ENCODE measurements at places on chromosomes 3 and 15.

DNA sequence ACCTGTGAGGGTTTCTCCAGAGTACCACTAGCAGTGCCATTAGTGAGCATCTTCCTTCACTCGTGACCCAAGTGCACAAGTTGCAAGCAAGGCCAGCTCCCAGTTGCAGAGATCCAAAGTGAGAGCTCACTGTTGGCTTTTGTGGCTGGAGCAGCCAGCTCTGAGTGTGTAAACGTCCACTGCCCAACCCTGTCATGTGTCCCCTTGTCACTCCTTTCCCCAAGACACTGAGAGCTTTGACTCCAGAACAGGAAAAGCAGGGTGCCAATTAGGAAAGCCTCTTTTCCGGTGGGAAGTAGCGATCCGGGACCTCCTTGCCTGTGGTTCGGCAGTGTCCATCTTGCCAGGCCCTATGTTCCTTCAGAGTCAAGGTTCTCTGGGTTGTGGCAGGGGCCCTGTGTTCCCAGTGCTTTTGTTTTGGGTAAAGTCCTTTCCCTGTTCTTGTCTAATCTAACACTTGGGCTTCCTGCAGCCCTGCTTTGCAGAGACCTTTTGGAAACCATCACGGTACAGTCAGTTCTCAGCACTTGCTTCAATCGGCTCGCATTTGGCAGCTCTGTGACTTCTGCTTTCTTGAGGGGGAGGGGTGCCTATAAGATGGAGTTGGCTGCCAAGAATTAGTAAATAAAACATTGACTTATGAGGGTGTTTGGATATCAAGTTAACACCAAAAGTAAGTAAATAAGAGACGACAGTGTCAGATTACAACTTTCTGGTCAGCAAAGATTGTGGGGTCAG is 90.5 kb downstream of the DNASE1L3 start:
- peak; percentile 60 for DNase-seq

GRCh38 chr15:29770796-29771195 is 51.5 kb downstream of the TJP1 start:
- no peak for DNase-seq

- no peak for DNase-seq
Measured at GRCh38 chr3:193730511-193730910, 137.5 kb downstream of the OPA1 start.

DNA sequence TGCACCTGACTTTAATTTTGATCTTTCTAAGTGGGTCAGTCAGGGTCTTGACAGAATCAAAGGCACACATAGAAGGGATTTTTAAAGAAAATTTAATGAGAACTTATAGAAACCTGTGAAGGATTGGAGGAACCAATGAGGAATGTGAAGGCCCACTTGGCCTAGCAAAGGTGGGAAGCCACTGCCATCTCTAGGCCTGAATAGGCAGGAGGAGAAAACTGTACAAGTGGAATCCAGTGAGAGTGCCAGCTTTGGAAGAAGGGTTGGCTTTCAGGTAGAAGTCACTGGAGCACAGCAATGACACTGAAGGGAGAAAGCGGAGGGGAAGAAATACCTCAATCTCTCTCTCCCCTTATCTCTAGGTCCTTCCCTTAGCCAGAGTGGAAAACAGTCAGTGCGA is 380.7 kb upstream of the KCNMB2 start:
- no peak for DNase-seq

- DNase-seq = no peak
Measured at GRCh38 chr15:31280831-31281216, 45.8 kb upstream of the KLF13 start.

- no peak for DNase-seq
Measured at GRCh38 chr3:106376016-106376570, 507.3 kb upstream of the CBLB start.

GRCh38 chr3:25831578-25831977 is 41.7 kb downstream of the OXSM start:
- DNase-seq = no peak

- no peak for DNase-seq
Measured at GRCh38 chr3:164332831-164333802, 745.2 kb downstream of the SI start.

DNA sequence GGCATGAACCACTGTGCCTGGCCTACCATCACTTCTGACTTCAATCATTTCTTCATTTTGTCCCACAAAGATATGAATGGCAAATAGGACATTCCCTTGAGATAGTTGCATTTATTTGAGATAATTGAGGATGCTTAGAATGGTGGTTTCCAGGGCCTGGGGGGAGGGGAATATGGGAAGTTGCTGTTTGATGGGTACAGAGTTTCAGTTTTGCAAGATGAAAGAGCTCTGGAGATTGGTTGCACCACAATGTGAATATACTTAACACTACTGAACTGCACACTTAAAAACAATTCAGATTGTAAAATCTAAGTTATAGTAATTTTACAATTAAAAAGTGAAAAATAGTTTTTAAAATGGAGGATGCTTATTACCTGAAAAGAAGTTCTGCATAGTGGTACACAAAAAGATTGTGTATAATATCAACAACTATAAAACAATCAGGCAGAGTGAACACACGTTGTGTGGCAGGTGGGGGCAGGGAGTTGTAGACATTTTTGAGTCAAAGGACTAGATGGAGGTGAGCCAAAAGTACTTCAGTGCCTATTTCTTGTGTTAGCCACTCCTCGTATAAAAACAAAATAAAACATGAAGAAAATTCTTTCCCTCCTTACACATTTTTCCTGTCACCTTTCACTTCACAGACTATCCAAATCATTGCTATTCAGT is 18.5 kb upstream of the RIOX2 start:
- no peak for DNase-seq

- DNase-seq = no peak
Measured at GRCh38 chr15:85595804-85596536, 198.8 kb downstream of the KLHL25 start.

DNA sequence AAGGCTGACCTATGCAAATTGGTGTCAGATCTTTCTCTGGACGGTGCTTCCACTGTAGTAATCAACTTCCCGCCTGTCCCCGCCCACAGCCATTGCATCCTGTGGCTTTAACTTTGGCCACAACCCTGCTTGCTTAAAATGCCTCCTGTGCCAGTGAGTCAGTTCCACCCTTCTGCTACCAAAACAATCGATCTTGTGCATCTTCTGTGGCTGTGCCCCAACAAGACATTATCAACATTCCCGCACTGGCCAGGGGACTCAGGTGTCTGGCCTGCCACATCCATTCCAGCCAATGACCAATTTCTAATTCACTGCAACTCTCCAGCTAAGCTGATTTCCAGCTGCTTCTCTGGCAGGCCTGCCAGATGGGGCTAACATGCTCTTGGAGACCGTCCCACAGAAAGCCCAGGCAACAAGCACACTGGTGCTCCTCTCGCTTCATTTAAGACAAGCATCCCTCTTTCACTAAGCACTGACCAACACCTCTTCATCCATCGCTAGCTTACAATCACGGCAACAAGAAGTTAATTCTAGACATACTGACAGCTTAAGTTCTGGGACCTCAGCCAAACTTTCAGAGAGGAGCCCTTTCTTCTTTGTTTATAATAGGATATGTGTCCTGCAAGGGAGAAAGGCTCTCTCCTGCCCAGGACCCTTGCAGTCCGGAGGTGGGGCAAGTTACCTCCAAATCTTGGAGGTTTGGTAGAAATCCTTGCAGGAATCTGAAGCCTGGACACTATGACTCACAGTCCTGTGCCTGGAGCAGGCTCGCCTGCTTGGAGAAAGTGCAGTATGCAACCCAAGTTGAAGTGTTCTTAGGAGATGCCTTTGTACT is 6.7 kb downstream of the CA12 start:
- DNase-seq = peak; percentile 78

DNA sequence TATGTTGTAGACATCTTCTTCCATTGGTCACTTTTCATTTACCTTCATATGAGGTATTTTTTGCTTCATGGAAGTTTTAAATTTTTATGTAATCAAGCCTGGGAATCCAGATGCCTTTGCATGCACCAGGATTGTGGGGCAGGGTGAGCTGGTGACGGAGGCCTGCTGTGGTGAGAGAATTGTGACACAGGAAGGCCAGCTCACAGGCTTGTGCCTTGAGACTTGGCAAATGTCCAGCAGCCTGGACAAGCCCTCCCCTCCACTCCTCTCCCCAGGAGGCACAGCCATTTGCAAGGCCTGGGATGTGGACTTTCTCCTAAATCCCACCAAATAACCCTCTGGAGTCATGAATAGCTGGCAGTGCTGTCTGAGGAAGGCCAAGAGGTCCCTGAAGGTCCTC is 67.4 kb downstream of the RHCG start:
- DNase-seq = no peak

DNA sequence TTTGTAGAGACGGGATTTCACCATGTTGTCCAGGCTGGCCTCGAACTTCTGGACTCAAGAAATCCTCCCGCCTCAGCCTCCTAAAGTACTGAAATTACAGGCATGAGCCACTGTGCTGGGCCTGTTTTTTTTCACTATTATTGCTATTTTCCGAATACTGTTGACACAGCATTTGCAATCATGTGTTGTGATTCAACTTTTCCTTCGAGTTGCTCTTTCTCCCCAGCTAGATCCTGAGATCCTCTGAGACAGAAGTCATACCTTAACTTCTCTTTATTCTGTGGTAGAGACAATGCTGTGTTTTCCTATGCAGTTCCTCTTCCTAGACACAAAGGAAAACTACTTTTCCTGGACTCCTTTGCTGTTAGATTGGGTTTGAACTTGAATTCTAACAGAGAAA is 46.4 kb upstream of the USP3 start:
- no peak for DNase-seq

GRCh38 chr3:158097081-158097592 is 9.1 kb downstream of the SHOX2 start:
- no peak for DNase-seq

DNA sequence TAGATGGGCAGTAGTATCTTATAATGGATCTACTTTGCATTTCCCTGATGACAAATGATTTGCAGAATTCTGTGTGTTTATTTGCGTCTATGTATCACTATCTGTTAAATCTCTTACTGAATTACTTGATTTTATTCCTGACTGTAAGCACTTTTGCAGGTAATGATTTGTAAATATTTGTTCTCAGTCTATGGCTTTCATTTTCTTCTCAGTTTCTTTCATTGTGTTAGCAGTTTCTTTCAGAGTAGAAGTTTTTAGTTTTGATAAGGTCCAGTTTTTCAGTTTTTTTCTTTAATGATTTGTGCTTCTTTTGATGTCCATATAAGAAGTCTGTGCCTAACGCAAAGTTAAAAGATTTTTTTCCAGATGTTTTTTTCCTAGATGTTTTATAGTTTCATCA is 12.9 kb downstream of the SLC25A36 start:
- DNase-seq = no peak

DNA sequence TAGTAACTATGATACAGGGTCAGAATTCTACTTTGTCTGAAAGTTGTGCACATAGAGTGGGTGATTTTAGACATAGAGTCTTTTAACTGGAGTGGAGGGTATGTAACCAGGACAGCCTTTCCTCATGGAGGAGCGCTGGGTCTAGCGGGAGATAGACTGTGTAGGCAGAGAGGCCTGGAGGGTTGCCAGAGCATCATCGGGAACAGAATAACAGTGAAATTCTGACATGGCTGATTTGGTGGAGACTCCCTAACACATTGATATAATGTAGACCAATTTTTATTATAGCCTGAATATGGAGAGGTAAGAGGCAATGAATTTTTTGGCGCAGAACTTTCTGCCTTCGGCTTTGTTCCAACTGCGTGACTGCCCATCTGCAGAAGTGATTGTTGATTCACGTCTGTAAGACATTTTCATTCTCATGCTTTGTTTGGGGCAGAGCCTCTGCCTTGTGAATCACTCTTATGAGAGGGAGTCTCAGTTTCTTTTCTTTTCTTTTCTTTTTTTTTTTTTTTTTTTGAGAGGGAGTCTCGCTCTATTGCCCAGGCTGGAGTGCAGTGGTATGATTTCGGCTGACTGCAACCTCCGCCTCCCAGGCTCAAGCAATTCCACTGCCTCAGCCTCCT is 16.0 kb downstream of the LPP start:
- DNase-seq = no peak

DNA sequence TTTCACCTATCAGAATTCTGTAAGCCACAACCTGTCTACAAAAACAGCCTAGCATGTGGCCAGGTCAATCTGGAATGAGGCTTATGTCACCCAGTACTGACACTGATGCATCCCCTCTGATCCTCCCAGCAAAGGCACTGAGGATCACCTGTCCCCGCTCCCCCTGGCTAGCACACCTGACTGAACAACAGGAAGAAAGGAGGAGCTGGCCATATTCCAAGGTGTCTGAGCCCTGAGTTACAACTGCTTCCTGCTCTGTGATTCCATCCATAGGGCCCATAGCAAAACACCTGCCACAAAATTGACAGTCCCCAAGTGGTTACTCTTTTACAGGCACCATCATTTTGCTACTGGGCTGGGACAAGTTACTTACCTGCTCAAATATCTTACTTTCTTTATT is 555.5 kb upstream of the CFAP20DC start:
- DNase-seq = no peak

DNA sequence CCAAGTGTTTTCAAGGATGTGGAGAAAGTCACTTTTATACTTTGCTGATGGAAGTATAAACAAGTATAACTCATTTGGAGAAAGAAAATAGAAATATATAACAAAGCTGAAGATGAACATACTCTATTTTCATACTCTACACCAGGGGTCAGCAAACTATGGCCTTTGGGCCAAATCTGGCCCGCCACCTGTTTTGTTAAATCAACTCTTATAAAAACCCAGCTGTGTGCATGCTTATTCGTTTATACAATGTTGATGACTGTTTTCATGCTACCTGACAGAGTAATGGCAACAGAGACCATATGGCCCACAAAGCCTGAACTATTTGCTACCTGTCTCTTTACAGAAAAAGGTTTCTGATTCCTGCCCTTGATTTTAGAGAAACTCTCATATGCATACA is 124.0 kb downstream of the NR1D2 start:
- DNase-seq = no peak

DNA sequence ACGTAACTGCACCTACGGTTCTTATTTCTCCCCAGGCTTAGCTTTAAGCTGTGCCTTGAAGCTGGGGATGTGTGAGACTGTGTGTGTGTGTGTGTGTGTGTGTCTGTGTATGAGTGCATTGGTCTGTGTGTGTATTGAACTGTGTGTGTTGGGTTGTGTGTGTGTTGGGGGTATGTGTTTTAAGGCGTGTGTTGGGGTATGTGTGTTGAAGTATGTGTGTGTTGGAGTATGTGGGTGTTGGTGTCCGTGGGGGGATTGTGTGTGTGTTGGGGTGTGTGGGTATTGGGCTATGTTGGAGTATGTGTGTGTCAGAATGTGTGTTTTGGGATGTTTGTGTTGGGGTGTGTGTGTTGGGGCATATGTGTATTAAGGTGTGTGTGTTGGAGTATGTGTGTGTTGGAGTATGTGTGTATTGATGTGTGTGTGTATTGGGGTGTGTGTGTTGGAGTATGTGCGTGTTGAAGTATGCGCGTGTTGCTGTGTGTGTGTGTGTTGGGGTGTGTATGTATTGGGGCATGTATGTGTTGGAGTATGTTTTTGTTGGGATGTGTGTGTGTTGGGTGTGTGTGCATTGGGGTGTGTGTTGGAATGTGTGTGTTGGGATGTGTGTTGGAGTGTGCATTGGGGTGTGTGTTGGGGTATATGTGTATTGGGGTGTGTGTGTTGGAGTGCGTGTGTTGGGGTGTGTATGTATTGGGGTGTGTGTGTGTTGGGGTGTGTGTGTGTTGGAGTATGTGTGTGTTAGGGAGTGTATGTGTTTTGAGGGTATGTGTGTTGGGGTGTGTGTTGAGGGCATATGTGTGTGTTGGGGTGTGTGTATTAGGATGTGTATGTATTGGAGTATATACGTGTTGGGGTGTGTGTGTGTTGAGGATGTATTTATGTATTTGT is 76.4 kb downstream of the LSM3 start:
- no peak for DNase-seq
